CD4-positive, alpha-beta T cell (primary cell): ENCODE measurements at places on chromosomes 7 and 10.

GRCh38 chr10:14116021-14116420 is 214.7 kb downstream of the FRMD4A start:
- no peak for DNase-seq

- no peak for DNase-seq
Observed at GRCh38 chr10:88246675-88247074, 336.4 kb downstream of the RNLS start.

- no peak for DNase-seq
Observed at GRCh38 chr7:104962781-104963180, 51.2 kb upstream of the KMT2E start.

DNA sequence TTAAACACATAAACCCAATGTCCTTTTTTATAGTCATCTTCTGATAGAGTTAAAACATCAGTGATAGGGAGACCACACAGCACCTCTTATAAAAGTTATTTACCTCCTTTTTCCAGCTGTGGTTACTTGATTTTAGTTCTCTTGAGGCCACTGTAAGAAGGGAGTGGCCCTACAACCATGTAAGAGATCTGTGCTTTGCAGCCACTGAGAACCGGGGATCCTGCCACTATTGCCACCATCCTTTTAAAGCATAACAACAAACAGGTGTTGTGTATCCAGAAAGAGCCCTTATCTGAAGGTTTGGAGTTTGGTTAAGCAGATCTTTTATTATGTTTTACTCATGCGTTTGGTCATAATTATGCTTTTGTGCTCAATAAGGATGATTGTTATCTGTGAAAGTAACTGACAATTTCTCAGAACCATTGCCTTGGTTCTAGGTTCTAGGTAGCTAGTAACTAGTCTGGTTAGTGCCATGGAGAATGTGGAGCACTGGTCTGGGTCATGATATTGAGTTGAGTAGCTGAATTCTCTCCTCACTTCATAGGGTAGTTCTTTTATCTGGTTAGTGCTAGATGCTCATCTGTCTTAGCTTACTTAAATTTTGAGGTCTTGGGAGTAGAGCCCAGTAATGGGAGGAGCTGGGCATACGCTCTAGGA is 56.5 kb downstream of the ST7 start:
- no peak for DNase-seq

GRCh38 chr7:3695602-3696001 is 394.6 kb downstream of the SDK1 start:
- no peak for DNase-seq

DNA sequence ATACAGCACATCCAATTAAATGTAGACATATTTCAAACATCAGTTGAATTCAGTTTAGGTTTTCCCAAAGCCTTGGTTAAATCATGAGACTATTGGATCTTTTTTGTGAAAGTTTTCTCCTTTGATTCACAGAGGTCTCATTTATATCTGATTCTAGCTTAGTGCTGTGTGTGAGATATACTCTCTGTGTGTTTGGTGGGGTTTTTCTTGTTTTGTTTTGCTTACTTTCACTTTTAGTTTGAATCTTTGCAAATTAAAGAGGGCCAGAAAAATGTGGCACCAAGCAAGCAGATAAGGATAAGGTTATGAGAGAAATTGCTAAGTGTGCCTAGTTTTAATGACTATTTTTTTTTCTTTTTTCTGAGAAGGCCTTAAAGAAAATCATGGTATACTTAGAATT is 12.6 kb upstream of the OR6B1 start:
- DNase-seq: no peak

- DNase-seq: no peak
Observed at GRCh38 chr10:5906651-5907050, 16.6 kb downstream of the FBH1 start.

DNA sequence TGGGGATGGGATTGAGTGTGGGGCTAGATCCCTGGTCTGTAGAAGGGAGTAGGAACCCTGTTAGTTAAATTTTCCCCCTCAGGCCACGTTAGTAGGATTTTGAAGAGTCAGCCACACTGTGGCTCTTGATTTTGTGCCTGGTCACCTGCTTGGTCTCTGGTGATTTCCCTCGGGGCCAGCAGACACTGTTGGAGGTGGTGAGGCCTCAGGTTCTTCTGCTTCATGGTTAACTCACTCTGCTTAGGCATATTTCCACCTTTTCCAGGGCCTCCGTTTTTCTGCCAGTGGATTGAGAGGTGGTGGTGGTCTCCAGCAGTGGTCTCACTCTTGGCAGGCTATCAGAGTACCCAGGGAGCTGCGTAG is 4.1 kb downstream of the TSPAN14 start:
- DNase-seq: no peak

DNA sequence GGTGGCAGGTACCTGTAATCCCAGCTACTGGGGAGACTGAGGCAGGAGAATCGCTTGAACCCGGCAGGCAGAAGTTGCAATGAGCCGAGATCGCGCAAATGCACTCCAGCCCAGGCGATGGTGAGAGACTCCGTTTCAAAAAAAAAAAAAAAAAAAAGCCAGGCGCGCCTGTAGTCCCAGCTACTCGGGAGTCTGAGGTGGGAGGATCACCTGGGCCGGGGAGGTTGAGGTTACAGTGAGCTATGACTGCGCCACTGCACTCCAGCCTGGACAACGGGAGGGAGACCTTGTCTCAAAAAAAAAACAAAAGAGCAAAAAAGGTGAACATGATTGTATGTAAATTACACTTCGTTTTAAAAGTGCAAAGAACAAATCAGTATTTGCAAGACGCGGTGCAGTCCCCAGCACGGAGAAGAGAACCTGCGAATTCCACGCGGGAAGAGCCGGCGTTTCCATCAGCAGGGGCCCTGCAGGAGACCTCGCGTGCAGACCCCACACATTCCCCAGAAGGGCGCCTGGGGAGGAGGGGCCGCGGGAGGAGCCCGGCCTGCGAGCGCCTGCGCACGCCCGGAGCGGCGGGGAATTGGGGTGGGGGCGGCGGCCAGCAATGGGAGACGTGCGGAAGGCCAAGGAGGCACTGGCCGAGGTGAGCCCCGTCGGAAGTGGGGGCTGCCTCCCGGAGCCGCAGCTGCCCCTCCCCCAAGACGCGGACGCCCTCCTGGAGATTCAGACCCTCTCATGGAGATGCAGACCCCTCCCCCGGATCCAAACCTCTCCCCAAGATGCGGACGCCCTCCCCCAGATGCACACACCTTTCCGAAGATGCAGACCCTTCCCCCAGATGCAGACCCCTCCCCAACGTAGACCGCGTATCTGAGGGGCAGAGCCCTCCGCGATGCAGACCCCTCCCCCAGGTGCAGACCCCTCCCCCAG is 16.7 kb upstream of the SUN1 start:
- DNase-seq: peak; percentile 11

DNA sequence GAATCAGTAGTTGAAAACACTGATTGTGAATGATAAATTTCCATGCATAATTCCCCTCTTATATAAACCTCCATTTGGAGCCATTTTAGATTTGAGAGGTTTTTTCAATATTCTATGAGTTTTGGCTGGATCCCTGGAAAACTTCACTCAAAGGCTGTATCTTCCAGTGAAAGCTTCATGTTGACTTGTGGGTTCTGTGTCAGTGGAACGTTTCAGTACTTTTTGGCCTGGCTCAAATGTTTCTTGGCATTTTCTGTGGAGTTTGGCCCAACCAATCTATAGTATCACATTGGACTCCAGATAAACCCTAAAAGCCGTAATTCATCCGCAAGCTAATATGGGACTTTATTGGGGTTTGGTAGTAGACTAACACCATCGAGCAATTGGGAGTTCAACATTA is 172.6 kb upstream of the PRPS1L1 start:
- no peak for DNase-seq

DNA sequence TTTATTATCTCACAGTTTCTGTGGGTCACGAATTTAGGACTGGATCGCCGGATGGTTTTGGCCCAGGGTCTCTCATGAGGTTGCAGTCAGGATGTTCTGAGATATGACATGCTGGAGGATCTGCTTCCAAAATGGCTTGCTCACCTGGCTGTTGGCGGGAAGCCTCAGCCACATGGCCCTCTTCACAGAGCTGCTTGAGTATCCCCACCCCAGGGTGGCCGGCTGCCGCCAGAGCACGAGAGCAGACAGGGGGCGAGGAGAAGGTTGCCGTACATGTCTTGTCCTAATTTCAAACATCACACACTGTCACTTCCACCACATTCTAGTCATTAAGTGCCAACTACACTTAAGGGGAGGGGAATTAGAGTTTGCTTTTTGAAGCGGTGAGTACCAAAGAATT is 365.8 kb downstream of the FGFR2 start:
- no peak for DNase-seq

GRCh38 chr7:128323459-128324367 is 20.0 kb downstream of the RBM28 start:
- no peak for DNase-seq

GRCh38 chr10:124566222-124566888 is 104.7 kb downstream of the LHPP start:
- DNase-seq: no peak

DNA sequence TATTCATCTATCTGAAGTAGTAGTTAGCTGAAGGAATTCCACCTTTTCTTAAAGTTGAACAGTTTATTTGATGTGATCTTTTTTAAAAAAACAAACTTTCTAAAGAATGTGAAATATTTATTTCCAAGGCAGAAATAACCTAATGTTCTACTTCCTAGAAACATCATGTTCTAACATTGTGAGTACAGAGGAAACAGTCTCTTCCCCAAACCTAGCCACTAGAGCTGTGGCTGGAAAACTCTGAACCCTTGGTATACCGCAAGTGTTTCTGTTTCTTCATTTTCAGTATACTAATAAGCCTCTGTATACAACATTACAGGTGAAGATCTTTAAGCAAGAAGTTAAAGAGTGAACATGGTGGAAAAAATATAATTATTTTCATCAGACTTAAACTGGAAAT is 35.1 kb downstream of the NOC3L start:
- no peak for DNase-seq

GRCh38 chr7:17307000-17307399 is 8.5 kb downstream of the AHR start:
- DNase-seq: no peak

DNA sequence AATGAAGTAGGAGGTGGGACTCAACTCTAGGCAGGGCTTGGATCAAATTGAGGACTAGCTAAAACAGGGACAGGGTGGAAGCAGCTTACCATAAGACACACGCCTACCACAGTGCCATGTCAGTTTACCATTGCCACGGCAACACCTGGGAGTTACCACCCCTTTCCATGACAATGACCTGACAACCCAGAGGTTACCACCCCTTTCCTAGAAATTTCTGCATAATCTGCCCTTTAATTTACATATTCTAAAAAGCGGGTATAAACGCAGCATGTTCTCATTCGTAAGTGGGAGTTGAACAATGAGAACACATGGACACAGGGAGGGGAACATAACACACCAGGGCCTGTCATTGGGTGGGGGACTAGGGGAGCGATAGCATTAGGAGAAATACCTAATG is 72.7 kb downstream of the GCC1 start:
- no peak for DNase-seq

DNA sequence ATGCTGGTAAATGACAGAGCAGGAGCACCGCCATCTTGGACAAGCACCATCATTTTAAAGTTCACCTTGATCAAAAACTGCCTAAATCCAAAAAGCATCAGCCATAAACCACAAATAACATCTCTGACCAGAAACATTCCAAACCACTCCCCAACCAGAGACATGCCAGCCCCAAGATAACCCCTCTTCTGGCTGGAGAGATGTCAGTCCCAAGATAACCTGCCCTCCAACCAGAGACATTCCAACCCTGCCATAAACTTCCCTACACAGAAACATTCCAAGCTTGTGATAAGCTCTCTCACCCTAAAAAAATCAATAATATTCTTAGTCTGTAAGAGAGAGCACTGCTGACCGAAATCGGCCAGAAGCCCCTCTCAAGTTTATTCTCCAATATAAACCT is 659.3 kb downstream of the XPNPEP1 start:
- DNase-seq: no peak

DNA sequence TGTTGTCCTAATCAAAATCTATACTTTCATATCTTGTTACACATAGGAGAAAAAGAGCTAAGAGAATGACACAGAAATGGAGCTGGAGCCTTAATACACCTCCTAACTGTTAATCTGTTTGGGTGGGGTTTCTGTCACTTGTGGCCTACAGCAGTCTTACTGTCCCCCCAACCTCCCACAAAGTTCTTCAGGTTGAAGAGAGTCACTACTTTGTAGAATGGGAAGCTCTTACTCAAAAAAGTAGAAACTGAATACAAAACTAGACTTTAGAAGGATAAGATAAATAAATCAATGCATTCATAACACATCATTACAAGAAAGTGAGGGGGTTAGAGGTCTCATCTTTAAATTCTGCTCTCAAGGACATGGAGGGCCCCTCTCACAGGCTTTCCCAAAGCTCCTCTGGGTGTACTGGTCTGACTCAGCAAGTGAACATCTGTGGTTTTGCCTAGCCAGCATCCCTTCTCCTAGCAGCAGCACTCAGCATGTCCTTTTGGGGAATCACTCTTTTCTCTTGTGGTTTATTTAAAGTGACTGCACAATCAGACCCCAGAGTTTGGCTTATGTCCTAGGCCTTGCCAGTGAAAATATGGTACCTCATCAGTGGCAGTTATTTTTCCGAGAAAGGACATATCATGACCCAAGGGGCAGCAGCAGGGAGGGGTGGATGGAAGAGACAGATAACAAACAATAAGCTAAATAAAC is 2.0 kb upstream of the BLVRA start:
- no peak for DNase-seq
